ENCODE measurements at places on chromosomes 13 and 19.

DNA sequence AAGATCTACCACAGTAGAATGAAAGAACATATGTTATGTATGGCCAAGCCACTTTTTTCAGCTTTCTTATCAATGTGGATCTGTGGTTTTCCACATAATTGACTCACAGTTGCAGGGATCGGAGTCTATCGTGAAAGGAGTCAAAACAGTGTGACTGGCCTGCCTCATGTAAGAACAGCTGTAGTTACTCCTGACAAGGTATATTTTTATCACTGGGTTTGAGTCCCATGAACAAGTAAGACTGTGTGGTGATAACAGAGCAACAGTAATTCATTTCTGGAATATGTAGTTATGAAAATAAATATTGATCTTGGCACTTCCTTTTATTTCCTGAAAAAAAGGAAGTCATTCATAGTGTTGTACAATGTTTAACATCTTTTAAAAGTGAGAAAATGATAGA, 416.6 kb downstream of the KLF12 start:
- DNase-seq: no peak

- no peak for DNase-seq
Measured at GRCh38 chr13:100273552-100273951, 184.7 kb downstream of the PCCA start.

DNA sequence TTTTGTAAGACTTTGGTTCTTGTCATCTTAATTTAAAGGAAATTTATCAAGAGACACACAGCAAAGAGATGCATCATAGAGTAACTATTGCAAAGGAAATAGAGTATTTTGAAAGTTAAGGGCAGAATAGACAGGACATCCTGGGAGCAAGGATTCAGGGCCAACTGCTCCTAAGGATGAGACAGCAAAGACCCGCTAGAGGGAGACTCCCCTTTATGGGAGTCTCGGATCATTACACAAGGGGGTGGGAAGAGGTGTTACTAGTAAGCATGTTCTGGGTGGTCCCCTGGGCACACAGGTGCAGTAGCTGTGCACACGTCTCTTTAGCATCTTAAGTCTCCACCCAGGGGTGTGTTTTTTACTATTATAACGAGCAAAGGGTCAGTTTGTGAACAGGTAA, 9.6 kb downstream of the ZSCAN5C start:
- DNase-seq: no peak

DNA sequence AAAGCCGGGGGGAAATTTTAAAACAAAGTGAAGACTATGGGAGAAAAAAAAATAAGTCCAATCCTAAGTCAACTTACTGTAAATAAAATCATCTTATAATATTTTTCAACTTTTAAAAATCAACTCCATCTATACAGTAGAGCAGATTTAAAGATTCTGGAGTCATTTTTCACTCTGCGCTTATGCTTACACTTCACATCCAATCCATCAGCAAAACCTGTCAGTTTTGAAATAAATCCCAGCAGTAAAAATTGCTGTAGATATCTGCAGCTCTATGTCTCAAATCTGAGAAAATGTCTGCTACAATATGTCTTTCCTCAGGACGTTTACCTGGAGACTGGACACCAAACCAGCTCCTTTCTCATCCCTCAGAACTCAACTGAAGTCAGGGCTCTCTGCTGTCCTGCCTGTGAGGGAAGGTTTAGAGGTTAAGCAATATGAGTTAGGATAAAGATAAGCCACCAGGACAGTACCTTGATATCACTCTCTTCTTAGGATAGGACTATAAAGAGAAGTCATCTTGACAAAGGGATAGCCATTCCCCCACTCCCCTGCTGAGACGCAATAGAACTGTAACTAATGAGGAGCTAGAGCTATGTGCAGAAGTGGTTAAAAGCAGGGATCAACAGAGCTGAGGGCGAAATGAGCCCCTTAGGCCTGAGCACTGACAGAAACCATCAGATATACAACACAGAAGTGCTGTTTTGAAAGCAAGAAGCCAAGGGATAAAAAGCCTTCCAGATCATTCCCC, 254.7 kb upstream of the KLHL1 start:
- DNase-seq: no peak
